ENCODE measurements at places on chromosomes 6 and 20.

GRCh38 chr6:90598192-90598951 is 11.5 kb upstream of the MAP3K7 start:
- DNase-seq, result no peak

DNA sequence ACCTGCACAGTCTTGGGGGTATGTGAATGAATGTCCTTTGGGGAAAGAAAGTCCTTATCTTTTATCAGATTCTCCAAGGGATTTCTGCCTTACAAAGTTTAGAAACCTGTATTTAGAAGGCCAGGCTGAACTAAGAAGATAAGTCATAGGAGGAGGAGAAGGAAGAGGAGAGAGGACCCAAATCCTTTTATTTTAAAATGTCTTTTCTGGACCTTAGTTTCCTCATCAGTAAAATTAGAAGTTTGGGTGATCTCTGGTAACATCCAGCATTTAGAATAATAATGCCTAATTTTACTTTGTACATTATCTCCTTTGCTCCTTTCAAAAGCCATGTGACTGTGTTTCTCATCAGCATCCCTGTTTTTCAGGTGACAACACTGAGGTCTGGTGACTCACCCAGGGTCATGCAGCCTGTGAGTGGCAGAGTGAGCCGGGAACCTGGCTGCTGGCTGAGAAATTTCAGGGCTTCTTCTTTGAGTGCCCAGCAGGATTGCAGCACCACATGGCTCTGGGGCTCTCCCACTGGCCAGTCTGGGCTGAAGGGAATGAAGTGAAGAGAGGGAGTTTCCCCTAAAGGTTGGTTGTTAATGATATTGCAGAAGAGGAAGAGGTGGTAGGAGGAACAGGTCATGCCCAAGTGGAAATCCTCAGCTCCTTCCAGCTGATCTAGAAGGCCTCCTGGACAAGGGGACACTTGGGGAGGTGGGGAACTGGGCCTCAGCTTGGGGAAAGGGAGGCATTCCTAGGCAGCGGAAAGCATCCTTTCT is 34.0 kb downstream of the VEGFA start:
- no peak for DNase-seq

GRCh38 chr6:41071501-41071922 is 644 bp downstream of the OARD1 start:
- no peak for DNase-seq

DNA sequence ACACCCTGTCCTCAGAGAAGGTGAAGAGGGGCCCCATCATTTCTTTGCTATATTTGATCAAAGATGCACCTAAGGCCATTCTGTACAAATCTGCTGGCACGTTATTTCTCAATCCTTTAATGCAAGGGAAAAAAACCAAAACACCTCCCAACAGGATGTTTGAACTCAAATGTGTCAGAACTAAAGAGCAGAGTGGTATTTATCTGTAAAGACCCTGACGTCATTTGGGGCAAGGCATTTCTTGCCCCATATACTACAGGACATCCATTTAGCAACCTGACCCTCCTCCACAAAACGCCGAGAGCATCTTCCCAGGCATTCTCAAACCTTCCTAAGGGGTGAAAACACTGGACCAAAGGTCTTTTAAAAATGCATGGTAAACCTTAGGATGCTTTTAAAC is 50.8 kb downstream of the ZMYND8 start:
- DNase-seq, result no peak

GRCh38 chr6:1987640-1988039 is 257.8 kb downstream of the GMDS start:
- no peak for DNase-seq

DNA sequence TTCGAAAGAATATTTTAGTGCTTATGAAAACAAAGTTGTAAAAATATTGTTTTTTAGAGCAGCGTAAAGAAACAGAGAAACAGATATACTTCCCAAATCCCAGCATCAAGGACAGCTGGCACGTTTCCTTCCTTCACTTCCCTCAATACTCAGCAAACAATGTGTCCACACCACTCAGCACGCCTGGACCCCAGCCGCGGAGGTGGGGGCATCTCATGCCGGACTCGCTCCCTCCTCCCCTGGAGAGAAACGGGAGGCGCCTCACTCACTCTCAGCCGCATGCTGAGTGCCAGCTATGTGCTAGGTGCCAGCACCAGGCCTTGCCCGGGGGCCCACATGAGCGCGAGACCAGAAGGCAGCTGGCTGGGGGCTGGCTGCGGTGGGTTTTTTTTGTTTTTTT is 34.7 kb downstream of the SLC2A4RG start:
- no peak for DNase-seq

- DNase-seq, result no peak
Observed at GRCh38 chr6:20877008-20877937, 343.0 kb downstream of the CDKAL1 start.
